ENCODE measurements at places on chromosomes 5 and 9. TPM values are rescaled to one million over a fixed set of nuclear protein-coding genes. Genes with fewer than 3 reads are reported as not detected.

The MUSK gene
- not detected for total RNA-seq

The LNPEP gene
- total RNA-seq: 68.6 TPM

The GARNL3 gene
- 1.8 TPM for total RNA-seq

The PTGS1 gene
- total RNA-seq: 0.43 TPM

The RAI14 gene
- 1.2 TPM for total RNA-seq

The UBE2R2 gene
- 35.1 TPM for total RNA-seq

The ZNF300 gene
- total RNA-seq: 0.61 TPM

The FOXD4L6 gene
- total RNA-seq: not detected

The LCN10 gene
- total RNA-seq: 0.34 TPM

The GABRA6 gene
- not detected for total RNA-seq

The CRAT gene
- 14.0 TPM for total RNA-seq

The SWI5 gene
- 11.8 TPM for total RNA-seq

The LRRC19 gene
- not detected for total RNA-seq

The CCL27 gene
- 0.25 TPM for total RNA-seq

The SSBP2 gene
- total RNA-seq: 44.3 TPM

The ECSCR gene
- total RNA-seq: 1.1 TPM

The NPDC1 gene
- 15.5 TPM for total RNA-seq

The IFNE gene
- not detected for total RNA-seq

The TXNDC8 gene
- total RNA-seq: not detected

The ANXA2R gene
- total RNA-seq: 26.2 TPM

The IRX2 gene
- total RNA-seq: not detected

The TIMD4 gene
- 1.1 TPM for total RNA-seq

The PCDHGA4 gene
- 0.43 TPM for total RNA-seq

The C9orf40 gene
- 17.1 TPM for total RNA-seq

The OGN gene
- total RNA-seq: not detected

The SEMA5A gene
- 1.1 TPM for total RNA-seq

The EDIL3 gene
- total RNA-seq: not detected

The RNF183 gene
- not detected for total RNA-seq

The NME5 gene
- total RNA-seq: not detected

The ZNF189 gene
- total RNA-seq: 11.6 TPM

The WNT8A gene
- total RNA-seq: not detected

The IFNB1 gene
- total RNA-seq: not detected

The PCDHA11 gene
- total RNA-seq: not detected

Data from T-helper 2 cell treated with Interferon-gamma antibody and Interleukin-4, amounts not matched to agents 100 ng/mL and 5 ng/mL, for 36 hours (primary cell).